ENCODE measurements at places on chromosomes 2 and 18.

DNA sequence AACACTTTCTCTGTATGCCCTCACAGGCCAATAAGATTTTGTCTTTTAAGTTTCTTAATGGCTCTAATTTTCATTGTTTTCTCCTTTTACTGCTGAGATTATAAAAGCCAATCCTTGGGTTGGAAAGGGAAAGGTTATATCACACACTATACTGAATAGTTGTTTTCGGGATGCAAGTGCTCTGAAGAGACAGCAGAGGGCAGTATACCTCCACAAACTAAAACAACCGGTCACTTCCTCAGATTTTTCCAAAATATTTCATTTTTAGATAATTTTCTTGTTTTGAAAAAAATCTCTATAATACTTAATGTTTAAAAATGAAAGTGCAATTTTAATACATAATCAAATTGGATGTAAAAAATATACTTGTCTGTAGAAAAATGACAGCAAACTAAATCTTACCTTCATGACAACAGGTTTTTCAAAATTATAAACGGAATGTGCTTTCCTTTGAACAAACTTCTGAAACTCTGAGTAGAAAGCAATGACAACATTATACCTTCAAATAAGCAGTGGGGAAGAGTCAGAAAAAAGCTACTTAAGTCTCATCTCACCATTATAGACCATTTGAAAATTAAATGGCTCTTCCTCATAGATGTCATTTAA, 82.7 kb downstream of the ORC4 start:
- no peak for DNase-seq

GRCh38 chr2:209334188-209335017, 89.4 kb upstream of the MAP2 start:
- DNase-seq = peak; percentile 28

DNA sequence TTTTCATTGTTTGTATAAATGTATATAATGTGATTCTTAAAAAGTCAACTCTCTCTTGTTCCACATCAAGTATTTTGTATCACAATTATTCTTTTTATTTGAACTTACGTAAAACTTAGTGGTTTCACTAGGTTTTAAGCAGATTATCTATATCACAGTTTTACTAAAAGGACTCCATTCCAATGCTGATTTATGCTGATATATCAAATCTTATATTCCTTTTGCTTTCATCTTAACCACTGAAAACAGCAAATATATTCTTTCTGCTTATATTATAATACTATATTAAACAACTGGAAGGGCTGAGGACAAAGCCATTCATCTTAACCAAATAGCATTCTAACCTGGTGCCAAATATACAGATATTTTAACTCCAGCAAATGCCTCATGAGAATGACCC, 24.2 kb downstream of the TRAPPC8 start:
- no peak for DNase-seq

DNA sequence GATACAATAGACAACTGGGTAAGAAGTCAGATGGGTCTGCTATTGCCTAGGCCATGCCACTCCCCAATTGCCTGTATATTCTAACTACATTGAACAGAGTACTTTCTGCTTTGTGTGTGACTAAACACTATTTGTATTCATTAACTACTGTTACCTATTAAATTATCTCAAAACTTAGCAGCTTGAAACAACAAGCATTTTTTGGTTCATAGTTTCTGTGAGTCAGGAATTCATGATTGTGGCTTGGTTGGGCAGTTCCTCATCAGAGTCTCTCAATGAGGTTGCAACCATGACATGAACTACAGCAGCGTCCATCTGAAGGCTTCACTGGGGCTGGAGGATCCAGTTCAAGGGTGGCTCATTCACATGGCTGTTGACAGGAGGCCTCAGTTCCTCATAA, 205.7 kb downstream of the EN1 start:
- DNase-seq = no peak

- no peak for DNase-seq
Measured at GRCh38 chr18:32530947-32531651, 60.4 kb upstream of the GAREM1 start.

DNA sequence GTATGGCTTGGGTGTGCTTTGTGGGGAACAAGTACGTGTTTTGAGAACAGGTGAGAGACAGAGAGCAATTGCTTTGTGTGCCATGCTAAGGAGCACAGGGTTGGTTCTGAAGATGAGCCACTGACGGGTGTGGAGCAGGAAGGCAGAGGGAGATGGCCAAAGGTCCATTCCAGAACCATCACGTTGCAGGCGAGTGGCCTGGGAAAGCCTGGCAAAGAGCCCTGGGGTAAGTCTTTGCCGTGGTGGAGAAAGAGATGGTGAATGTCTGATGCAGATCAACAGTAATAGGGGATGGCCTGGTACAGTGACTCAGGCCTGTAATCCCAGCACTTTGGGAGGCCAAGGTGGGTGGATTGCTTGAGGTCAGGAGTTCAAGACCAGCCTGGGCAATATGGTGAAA, 93.5 kb upstream of the ZNF521 start:
- DNase-seq = no peak

GRCh38 chr18:79520478-79521390, 125.0 kb downstream of the NFATC1 start:
- DNase-seq = peak; percentile 17

DNA sequence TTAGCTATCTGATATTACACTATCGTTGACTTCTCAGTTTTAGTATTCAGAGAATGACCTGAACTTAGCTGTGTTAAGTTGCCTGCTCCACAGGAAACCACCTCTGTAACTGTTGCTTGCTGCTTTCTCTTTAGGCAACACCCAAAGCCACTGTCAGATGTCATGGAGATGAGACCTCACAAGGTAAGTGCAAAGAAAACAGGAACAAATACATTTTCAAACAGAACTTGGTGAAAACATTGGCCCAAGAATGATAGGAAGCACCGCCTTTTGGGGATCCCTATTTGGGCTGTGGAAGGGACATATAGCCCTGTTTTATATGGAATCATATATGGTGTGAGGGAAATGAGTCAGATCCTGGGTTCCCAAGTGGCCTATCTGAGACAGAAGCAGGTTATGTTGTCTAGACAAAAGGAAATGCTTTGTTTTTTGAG, 143.4 kb downstream of the UBE2E3 start:
- DNase-seq = no peak

- DNase-seq = no peak
Measured at GRCh38 chr18:65790604-65791003, 39.8 kb downstream of the CDH7 start.

DNA sequence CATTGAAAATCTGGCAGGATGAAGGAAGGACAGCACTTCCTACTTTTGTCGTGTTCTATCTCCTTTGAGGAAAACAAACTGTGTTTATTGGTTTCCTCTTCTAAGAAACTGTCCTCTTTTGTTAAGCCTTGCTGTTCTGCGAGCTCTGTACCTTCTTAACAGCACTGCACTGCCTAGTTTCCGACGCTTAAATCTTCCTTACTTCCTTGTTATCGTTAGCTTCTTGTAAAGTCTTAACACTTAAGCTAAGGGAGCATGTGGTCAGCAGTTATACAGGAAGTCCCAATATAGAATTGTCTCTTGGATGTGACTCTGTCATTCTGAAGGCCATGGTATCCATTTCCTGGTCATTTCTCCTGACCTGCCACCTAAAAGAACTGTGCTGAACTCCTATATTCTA, 552.8 kb upstream of the NRP2 start:
- DNase-seq = no peak

- no peak for DNase-seq
Measured at GRCh38 chr2:157444641-157445040, 752 bp upstream of the CYTIP start.

DNA sequence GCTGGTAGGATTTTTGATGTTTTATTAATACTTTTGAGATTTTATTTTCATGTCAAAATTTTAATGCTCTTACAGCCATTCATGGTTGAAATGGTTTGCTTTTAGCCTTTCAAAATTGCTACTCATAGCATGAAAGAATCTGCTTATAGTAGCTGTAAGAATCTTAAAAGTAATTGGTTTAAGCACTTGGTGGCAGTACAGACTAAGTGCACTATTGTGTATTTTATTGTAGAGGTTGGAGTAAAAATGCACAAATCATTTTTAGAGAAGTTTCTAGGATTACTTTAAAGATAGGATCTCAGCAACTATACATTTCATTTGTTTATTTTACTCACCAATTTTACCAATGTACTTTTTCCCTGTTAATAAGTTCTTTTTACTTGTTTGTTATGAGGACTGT, 205.8 kb downstream of the SPAG16 start:
- no peak for DNase-seq

GRCh38 chr2:133163111-133163510, 405.2 kb downstream of the NCKAP5 start:
- no peak for DNase-seq

GRCh38 chr2:105416156-105416555, 17.3 kb upstream of the FHL2 start:
- no peak for DNase-seq

GRCh38 chr2:1674276-1674675, 70.0 kb downstream of the PXDN start:
- no peak for DNase-seq

DNA sequence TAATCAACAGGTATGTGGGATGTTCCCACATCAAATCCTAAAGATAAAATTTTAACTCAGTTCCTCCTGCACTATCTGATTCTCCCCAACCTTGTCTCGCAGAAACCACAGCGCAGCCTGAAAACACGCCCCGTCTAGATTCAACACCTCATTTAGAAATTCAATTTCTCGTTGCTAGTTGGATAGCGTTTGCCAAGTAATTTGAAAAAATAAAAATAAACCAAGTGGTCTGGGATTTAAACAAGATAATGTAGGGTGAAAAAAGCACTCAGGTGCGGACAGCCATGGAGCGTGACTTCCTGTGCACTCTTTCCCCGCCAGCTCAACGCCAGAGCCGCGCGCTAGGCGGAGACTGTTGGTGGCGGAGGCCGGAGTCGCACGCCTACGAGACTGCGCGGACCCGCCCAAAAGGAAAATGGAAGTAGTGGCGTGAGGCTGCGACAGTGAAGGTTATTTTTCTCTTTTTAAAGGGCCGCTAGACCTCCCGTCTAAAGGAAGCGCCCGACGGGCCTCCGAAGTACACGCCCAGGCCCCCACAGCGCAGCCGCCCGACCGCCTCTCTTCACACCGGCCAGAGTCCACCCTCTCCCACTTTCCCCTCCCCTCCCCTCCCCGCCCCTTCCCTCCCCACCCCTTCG, 615 bp upstream of the CCNT2 start:
- DNase-seq = peak; percentile 85

DNA sequence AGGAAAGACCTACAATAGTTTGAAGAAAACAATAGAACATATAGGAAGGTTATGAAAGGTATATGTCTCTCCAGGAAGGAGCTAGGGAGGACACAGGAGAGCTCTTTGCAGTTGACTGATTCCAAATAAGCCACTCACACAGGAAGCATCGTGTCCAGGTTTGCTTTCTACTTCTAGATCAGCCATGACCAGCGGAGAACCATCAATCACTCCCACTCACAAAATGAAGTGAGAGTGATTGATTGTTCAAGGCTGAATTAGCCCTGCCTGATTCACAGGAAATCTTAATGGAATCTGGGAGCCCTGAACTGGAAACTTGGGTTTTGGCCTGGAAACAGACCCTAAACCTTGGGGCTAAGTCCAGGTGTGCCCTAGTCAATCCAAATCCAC, 1292.2 kb upstream of the ZEB2 start:
- DNase-seq = no peak

GRCh38 chr2:177691177-177691576, 298.6 kb downstream of the AGPS start:
- DNase-seq = no peak

- peak; percentile 13 for DNase-seq
Measured at GRCh38 chr2:98893911-98894321, 42.1 kb downstream of the CRACDL start.

GRCh38 chr2:189348369-189348768, 92.9 kb upstream of the WDR75 start:
- no peak for DNase-seq

GRCh38 chr18:2906704-2907549, 60.1 kb downstream of the EMILIN2 start:
- DNase-seq = peak; percentile 63

GRCh38 chr2:221134718-221135117, 437.4 kb downstream of the EPHA4 start:
- DNase-seq = no peak

- no peak for DNase-seq
Measured at GRCh38 chr2:190311893-190312634, 7.6 kb downstream of the HIBCH start.

- no peak for DNase-seq
Measured at GRCh38 chr18:59087391-59087790, 52.3 kb upstream of the SEC11C start.

DNA sequence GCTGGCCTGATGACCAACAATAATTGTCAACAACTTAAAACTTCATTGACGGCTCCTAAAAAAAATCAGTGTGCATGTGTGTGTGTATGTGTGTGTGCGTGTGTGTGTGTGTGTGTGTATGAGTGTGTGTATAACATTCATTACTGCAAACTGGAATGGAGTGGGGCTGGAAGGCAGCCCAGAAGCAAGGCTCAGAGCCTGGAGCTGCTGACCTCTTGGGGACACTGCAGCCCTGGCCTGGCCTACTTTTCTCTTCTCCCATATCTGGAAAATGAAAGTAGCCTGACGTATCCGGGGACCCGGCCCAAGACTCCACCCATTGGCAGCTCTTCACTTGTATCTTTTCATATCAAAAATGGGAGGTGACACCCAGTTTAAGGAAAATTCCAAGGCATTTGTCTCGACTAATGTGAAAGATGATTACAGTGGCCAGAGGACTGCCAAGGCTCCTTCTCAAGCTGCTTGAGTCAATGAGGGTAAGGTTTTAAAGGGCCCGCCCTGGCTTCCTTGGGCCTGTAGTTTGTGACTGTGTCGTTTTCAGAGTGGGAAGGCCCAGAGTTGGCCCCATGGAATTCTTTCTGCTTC, 72.4 kb upstream of the IL1R1 start:
- no peak for DNase-seq

DNA sequence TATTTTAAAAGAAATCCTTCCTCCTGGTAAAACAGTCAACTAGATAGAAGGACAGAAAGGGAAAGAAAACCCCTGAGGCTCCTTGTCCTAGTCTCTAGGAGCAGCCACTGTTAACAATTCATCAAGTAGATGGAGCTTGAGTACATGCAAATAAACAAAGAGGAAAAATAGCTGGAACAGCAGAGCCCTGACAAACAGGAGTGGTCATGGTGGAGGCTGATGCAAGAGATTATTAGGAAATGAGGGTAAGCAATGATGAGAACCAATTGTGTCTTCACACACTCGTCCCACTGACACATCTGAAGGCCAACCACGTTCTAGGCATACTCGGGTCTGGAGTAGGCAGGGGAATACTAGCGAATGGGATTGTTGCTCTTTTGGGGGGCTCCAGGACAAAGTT, 9.2 kb downstream of the DLGAP1 start:
- no peak for DNase-seq

- DNase-seq = peak; percentile 61
Measured at GRCh38 chr2:240021488-240022104, 3.5 kb downstream of the NDUFA10 start.

GRCh38 chr2:42974721-42975717, 182.6 kb upstream of the HAAO start:
- peak; percentile 56 for DNase-seq

GRCh38 chr18:41449612-41450011, 505.4 kb upstream of the PIK3C3 start:
- no peak for DNase-seq

GRCh38 chr18:160831-161570, 2.6 kb downstream of the USP14 start:
- DNase-seq = no peak

All from activated CD4-positive, CD25-positive, alpha-beta regulatory T cell treated with anti-CD3 and anti-CD28 coated beads, Interleukin-2, amount 50 U/mL, for 72 hours (primary cell).